Mucosa of gallbladder (tissue), 1 donor: ENCODE measurements at places on chromosomes 3 and 15.

GRCh38 chr3:126419151-126419703 lies 24.5 kb downstream of the CFAP100 start:
- DNase-seq = no peak

DNA sequence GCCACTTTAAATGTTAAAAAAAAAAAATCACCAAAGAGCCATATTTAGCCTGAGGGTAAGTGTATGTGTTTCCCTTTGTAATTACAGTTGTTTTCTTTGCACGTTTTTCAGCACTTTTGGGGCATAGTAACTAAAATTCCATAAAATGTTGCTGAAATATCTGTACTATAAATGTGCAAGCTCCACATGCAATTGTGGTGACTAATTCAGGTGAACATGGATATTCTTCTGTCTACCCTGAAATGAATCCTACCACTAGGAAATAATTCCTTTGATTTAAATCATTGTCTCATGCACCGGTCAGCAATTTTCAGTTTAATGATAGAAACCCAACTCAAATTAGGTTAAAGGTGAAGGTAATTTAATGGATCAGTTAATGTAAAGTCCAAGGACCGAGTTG lies 13.1 kb upstream of the TFG start:
- no peak for DNase-seq

GRCh38 chr15:41983621-41984571 lies 11.5 kb upstream of the EHD4 start:
- DNase-seq = no peak

DNA sequence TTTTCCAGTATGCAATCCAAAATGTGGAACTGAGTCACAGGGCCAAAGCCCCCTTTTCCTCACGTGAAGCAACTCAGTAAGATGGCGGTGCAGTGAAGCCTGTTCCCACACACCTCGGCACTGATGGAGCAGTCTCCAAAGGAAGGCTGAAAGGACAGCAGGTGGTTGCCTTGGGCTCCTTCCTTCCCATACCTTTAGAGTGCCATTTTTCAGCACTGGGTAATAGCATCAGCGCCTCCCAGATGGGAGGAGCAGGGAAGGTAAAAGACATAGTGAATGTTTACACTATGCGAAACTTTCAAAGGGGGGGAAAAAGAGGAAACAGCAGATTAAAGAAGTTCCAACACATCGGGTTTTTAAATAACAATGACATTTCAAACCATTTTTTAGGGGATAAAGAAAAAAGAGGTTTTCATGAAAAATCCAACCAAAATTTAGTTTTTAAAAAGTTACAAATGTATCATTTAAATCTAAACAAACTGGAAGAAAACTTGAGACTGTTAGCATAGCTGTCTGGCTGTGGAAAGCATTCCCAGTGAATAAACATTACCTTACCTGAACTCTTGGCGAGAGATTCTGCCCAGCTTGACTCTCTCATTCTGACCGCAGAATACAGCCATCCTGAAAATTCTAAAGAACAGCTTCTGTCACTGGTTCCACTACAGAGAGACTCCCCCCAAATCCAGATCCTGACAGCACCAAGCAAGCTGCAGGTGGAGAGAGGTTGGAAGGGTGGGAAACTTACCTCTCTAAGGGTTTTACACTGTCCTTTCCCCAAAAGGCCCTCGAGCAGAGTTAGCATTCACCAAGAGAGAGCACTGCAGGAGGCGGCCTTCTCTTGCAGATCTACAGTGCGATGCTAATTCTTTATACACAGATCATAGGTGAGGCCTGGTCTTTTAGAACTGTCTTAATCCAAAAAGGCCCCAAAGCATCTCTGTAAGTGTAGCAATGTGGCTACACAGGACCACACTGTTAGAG lies 32.6 kb downstream of the ABCC5 start:
- no peak for DNase-seq

DNA sequence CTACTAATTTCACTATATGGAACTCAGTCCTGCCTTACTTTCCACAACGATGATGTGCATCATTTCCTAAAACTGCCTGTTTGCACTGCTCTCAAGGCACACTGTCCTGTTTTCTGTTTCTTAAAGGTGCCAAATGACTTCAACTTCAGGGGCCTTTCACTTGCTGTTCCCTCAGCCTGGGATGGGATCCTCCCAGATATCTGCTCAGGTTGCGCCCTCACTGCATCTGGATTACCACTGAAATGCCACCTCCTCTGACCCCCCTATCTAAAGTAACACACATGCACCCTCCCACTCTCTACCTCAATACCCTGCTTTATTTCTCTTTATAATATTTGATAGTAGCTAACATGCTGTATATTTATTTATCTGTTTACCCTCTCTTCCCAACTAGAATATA lies 123.8 kb upstream of the CMC1 start:
- no peak for DNase-seq

- DNase-seq = no peak
These were observed 732.4 kb upstream of the BCHE start for GRCh38 chr3:166569589-166569988.

DNA sequence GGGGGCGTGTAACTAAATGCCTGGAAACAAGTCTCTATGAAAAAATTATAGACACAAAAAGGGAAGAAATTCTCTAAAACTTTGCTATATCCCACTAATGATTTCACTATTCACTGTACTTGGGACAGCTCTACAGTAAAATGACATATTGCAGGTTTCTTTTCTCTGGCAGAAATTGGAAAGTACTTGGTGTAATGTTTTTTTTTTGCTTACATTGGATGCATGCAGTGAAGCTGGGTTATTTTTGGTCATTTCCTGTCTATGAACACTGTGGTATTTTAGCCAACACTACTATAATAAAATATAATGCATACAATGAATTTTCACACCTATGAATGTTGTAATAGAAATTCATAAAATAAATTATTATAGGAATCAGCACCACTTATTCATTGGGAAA lies 109.7 kb downstream of the LRRC49 start:
- no peak for DNase-seq

- DNase-seq = no peak
These were observed 3.4 kb upstream of the RFTN1 start for GRCh38 chr3:16516695-16517481.

DNA sequence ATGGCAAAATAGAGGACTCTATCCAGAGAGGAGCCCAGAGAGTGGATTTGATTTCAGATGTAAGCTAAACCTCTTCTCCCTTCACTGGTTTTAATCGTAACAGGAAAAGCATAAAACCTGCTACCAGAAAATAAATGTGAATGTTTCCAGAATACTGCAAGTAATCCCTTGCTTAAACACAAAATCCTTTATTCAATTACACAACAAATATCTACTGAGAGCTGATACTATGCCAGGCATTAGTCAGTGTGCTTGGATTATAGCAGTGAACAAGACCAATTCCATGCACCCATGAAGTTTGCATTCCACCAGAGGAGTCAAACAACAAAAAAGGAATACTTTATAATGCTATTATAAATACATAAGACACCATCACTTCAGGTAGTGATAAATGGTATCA lies 15.1 kb downstream of the AVEN start:
- DNase-seq = no peak

DNA sequence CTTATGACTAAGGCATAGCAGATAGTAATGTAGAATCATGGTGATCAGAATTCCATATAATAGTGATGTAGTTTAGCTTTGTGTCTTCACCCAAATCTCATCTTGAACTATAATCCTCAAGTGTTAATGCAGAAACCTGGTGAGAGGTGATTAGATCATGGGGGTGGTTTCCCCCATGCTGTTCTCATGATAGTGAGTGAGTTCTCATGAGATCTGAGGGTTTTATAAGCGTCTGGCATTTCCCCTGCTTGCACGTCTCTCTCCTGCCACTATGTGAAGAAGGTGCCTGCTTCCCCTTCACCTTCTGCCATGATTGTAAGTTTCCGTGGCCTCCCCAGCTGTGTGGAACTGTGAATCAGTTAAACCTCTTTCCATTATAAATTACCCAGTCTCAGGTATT lies 138.7 kb upstream of the CBLB start:
- no peak for DNase-seq
